ENCODE measurements at places on chromosomes 12 and 14. TPM values are rescaled to one million over a fixed set of nuclear protein-coding genes. Genes with fewer than 3 reads are reported as not detected.

Gene KLHDC1
- total RNA-seq = 6.9 TPM

Gene SOX5
- total RNA-seq = 1.6 TPM

Gene CCDC175
- not detected for total RNA-seq

Gene NOVA1
- total RNA-seq = 4.4 TPM

DNA sequence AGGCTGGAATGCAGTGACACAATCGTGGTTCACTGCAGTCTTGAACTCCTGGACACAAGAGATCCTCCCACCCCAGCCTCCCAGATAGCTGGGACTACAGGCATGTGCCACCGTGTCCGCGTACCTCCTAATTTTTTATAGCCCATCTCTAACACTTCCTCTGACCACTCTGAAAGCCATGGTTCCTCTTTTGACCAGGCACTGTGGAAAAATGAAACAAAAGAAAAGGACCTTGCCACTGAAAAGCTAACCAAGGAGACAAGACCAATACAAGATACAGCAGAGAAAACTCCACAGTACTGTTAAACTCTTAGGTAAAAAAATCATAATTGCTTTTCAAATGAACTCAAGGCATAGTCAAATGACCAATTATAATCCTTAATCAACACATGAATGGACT lies 233.3 kb downstream of the NEDD1 start:
- no peak for DNase-seq
- no peaks in the 10 kb centered on the region for H3K36me3 ChIP-seq
- no peak overlapping the region for H3K27ac ChIP-seq
- no peaks in the 10 kb centered on the region for H3K27me3 ChIP-seq

GRCh38 chr12:47184229-47184628 lies 104.5 kb upstream of the AMIGO2 start:
- H3K27me3 ChIP-seq = no peaks in the 10 kb centered on the region
- H3K4me3 ChIP-seq = no peak overlapping the region
- DNase-seq = no peak
- no peaks in the 10 kb centered on the region for H3K4me1 ChIP-seq
- no peaks in the 10 kb centered on the region for H3K36me3 ChIP-seq
- no peak overlapping the region for H3K27ac ChIP-seq

GRCh38 chr14:63933711-63934110 lies 80.9 kb downstream of the SYNE2 start:
- peaks cover 6% of the 10 kb centered on the region for H3K4me1 ChIP-seq
- DNase-seq = no peak
- H3K27me3 ChIP-seq = no peaks in the 10 kb centered on the region

DNA sequence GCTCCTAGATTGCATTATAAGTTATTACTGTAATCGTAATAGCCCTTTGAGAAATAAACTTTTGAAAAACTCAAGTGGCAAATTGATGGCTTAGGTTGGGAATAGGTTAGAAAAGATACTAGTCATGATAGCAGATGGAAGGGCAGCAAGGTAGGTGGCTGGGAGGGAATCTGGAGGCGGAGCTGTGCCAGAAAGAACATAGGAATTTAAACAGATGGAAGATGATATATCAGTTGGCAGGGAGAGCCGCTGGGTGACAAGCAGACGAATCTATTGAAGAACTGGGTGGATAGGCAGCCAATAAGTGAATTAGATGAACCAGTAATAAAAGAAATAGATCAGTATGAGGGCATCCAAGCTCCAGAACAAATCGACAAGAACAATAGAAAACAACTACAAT lies 142.1 kb downstream of the CNTN1 start:
- DNase-seq = no peak
- H3K27me3 ChIP-seq = no peaks in the 10 kb centered on the region
- H3K36me3 ChIP-seq = no peaks in the 10 kb centered on the region
- no peaks in the 10 kb centered on the region for H3K4me1 ChIP-seq
- no peak overlapping the region for H3K4me3 ChIP-seq

All from psoas muscle (tissue), 8 donors.